ENCODE measurements at places on chromosomes 4 and X.
A peak's percentile ranks its signal among the peaks of the same experiment; 100 is the strongest.

- no peak for DNase-seq
Measured at GRCh38 chr4:184856277-184856609, 30.5 kb upstream of the ACSL1 start.

- DNase-seq = no peak
Measured at GRCh38 chr4:165458471-165458870, 79.7 kb downstream of the CPE start.

DNA sequence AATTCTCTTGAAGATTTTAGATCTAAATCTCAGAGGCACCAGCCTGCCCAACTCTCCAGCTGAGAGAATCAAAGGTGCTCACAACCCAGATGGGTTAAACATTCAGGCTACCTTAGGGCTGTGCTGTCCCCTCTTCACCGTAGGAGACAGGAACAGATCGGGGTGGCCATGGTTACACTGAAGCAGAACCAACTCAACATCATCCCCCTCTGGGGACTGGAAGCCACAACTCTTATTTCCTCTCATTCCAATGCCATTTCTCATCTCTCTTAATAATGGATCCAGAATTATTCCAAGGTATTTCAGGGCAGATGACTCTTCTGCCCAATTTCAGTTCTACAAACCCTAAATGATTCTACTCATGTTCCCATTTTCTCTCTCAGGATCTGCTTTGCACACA, 109.7 kb downstream of the NKX6-1 start:
- peak; percentile 3 for DNase-seq

- DNase-seq = no peak
Measured at GRCh38 chrX:1475881-1476280, 23.2 kb upstream of the ASMTL start.

DNA sequence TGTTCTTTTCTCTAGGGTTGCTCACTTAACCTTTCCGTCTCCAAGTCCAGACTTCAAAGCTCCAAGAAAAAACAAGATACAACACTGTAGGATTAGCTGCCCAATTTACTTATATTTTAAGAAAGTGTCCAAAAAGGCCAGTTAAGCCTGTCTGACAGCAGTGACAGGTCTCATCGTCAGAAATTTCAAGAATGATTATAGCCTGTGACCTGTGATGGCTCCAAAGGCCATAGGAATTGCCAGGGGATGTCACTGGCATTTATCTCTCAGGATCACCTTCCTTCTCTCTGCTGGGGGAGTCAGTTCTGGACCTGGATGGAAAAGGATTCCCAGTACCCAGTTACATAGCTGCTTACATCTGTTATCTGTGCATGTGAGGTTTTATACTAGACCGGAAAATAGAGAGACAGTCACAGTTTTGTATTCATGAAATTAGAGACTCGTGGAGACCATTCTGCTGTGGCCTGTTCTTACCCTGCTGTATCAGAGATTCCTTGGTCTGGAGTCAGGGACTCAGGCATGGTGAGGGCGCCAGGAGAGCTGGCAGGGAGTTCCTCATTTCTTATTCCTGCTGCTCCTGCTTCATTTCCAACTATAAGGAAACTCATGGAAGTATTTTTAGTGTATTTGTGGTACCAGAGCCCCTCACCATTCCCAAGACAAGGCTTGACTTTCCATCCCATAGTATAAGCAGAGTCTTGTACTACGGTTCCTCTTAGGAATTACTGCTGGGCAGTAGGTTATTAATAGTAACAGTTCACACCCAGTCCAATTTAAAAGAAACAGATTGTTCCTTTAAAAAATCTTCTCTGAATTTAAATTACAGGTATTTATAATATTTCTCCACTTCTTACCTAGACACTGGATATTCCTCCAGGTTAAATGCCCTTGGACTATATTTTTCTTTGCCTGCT, 220.8 kb downstream of the SHROOM3 start:
- peak; percentile 42 for DNase-seq

DNA sequence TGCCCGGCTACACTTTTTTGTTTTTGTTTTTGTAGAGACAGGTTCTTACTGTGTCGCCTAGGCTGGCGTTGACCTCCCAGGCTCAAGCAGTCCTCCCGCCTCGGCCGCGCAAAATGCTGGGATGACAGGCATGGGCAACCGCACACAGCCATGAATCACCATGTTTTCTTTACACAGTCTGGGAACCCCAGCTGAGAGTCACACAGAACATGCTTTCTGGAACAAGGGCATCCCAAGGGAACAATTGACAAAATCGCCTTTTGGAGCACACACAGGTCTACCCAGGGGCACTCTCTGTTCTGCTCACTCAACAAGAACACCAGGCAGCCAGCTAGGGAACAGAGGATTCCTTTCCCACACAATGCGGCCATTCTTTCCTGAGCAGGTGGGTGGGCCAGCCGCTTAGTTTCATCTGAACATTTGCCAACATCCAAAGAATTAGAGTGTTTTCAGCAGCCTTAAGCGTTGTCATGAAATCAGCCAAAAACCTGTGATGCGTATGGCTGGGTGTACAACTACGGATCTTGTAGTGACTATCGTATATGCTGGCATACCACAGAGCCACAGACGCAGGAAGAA, 15.7 kb downstream of the PRKX start:
- peak; percentile 68 for DNase-seq
